Stimulated activated CD8-positive, alpha-beta memory T cell treated with anti-CD3 and anti-CD28 coated beads, Interleukin-15, amount 100 ng/mL, for 48 hours (primary cell): ENCODE measurements at places on chromosomes 4 and X.

DNA sequence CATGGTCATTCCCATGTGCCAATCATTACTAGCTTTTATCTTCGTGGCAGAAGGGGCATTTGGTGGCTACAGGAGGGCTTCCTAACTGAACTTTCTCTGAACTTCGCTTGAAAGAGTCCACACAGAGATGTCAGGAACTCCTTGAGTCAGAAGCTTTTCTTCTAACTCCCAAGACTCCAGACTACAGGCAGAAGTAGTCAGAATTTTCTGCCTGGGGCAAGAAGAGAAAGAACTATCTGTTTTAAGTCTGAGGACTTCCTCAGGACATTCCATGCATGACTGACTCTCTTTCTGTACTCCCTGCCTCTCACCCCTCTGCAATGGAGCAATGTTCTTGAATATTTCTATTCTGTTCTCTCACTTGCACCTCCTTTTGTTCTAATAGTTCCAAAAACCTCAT, 170.5 kb upstream of the TBC1D9 start:
- DNase-seq: no peak

- DNase-seq: no peak
These were observed 1.7 kb upstream of the MAGEH1 start for GRCh38 chrX:55450259-55450658.

DNA sequence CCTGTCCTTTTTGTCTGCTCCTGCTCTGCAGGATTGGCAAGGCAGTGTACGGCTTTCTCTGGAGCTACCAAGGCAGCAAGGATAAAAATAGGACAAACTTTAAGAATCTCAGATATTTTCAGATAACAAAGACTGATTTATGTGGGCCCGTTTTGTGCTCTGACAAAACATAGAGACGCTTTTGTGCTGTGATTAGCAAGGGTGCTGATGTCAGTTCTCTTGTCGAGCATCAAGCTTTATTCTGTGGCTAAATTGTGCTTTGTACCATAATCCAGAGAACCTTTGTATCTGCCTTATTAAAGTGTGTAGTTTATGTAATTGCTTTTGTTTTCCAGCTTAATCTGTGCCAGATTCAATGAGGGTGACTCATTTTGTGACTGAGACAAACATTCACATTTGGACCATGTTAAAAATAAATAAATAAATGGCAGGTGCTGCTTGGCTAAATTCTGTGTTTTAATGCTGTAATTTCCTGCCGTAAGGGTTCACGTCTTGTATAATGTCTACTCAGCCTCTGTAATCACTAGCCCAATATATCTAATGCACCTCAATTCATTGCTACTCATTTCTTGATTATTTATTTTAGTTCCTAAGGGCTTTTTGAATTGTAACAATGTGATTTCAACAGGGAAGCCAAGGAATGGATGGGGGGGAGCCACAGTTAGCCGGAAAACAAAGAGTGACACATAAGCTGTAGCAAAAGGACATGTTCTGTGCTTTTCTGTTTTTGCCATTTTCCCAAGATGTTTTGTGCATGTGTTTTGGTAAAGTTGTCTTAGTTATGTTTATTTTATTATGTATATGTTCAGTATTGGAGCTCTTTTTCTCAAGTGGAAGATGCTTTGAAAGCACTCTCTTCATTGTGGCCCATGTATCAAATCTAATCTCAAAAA, 75.1 kb downstream of the GAB1 start:
- DNase-seq: no peak

DNA sequence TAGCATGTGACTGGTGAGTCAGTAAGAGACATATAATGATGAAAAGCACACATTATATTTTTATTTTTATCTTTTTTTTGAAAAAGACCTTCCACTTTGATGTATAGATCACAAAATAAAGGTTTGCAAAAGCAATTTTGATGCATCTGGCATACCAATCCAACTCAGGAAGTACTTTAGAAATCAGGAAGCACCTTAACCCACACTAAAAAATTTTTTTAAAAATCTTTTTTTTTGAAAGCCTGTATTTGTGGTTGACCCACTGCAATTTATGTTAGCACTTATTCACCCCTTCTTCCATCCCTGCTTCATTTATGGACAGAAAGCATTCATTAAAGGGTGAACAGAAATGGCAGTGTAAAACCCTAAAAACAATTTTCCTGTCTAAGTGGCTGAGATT, 16.6 kb downstream of the TMEM255A start:
- no peak for DNase-seq

DNA sequence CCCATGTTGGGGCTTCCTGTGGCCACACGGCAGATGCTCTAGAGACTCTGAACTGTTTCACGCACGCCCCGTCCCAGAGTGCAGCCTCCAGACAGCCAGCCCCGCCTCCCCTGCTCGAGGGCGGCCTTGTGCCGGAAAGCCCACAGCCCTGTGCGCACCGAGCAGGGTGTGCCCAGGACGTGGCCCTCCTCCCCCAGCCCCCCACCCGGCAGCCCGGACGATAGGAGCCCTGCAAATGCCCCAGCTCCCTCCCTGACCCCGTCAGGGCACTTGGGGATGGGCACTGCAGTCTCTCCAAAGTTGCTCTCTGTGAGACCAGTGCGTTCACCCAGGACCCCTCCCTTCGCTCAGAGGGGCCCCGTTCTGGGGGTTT, 37.3 kb downstream of the ADRA2C start:
- no peak for DNase-seq

- DNase-seq: no peak
These were observed 18.1 kb upstream of the TRIM2 start for GRCh38 chr4:153186046-153186728.

- no peak for DNase-seq
These were observed 44.1 kb upstream of the SPANXD start for GRCh38 chrX:141742666-141743065.

GRCh38 chr4:30269850-30270249, 450.3 kb upstream of the PCDH7 start:
- no peak for DNase-seq

DNA sequence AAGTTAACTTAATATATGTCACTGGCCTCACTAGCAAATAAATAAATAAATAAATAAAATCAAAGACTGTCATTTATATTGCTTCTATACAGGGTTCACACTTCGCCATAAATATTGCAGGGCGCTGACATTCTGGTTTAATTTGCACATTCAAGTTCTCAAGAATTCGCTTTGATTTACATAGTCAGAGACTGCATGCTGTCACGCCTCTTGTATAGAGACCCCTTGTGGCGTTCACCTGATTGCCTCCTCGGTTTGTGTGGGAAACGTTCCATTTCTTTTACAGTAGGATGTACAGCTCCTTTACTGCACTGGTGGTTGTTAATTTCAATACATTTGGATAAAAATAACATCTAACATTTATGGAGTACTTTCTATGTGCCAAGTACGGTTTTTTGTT, 71.3 kb upstream of the ADGRG2 start:
- no peak for DNase-seq

- DNase-seq: no peak
These were observed 86.2 kb upstream of the PCDH10 start for GRCh38 chr4:133062851-133063250.

- no peak for DNase-seq
These were observed 162.3 kb upstream of the PSAPL1 start for GRCh38 chr4:7596918-7597606.

- no peak for DNase-seq
These were observed 8.2 kb downstream of the SLC25A4 start for GRCh38 chr4:185151296-185151695.

DNA sequence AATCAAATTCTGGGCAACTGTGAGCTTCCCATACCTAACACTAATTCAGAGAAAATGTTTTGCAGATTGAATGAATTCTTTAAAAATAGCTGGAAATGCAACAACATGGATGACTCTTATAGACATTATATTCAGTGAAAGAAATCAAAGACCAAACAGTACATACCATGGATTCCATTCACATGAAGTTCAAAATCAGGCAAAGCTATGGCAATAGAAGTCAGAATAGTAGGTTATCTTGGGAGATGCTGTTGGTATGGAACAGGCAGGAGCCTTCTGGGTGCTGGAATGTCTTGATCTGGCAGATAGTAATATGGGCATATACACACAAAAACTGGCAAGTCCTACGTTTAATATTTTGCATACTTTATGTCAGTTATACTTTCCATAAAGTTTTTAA, 25.5 kb upstream of the CBLL2 start:
- DNase-seq: no peak

GRCh38 chrX:15906041-15906943, 51.7 kb upstream of the AP1S2 start:
- DNase-seq: no peak

DNA sequence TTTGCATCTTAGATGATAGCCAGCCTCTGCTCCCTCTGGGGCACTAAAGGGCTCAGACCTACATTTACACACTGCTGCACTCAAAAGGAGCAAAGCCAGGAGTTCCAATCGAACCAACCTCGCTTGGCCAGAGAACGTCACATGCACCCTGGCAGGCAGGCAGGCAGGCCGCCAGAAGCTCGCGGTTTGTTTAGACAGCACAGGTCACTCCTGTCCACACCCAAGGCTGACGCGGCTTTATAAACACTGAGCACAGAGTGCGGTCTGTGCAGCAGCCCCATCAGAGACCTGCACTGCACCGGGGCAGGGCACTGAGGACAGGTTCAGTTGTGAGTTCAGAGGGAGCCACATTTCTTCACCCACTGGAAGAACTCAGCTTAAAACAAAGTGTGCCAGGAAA, 143.9 kb downstream of the BCOR start:
- DNase-seq: no peak

DNA sequence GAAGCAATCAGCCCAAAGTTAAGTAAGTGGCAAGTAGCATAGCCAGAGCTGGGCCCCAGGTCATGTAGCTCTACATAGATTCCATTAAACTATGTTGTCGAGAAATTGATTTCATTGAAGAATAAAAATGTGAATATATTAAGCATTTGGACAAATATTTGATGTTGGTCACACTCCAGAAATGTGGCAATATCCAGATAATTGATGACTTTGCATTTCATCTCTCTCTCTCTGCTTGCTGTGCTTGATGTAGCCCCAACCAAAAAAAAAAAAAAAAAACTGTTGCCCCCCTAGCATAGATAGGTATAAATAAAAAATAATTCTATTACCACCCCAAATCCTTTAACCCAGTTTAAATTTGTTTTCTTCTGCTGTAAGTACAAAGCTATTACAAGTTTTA, 7.5 kb upstream of the NDST3 start:
- no peak for DNase-seq

- DNase-seq: no peak
These were observed 1.8 kb downstream of the ZIC3 start for GRCh38 chrX:137567682-137568232.

- peak; percentile 2 for DNase-seq
These were observed 122.6 kb downstream of the SHISA3 start for GRCh38 chr4:42519803-42520417.
